ENCODE measurements at places on chromosomes 5 and 9.

- DNase-seq = no peak
These were observed 36.8 kb downstream of the HAPLN1 start for GRCh38 chr5:83683836-83684235.

GRCh38 chr9:88359974-88360373 lies 28.3 kb upstream of the SPIN1 start:
- no peak for DNase-seq

DNA sequence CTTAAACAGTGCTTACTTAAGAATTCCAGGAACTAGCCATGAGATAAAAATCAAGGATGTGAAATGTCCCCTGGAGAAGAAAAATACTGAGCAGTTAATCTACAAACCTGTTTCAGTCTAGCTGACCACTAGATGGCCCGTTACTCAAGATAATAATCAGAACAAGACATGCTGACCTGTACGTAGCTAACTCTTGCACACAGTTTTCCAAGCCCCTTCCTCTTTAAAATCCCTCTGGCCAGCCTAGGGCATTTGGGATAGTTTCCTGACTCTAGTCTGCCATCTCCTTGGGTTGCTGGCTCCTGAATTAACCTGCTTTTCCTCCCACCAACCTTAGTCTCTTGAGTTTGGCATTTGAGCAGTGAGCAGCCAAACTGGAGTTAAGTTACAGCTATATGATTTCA lies 59.2 kb upstream of the TRAF1 start:
- DNase-seq = no peak

DNA sequence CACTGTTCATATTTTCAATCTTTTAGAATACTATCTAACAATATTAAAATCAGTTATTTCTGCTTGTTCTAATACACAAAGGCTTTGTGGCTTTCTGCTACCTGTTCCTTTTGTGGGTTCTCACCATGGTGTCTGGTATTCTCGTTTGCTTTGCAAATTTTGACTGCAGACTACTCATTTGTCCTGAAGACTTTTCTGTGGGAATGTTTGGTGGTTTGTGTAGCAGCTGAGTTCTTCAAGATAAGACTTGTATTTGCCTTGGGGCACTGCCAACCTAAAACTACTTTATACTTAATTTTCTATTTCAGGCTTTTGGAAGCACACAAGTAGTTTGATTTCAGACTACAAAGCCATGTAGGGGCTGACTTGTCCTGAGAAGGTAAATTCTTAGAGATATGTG lies 11.1 kb downstream of the IL33 start:
- DNase-seq = no peak

DNA sequence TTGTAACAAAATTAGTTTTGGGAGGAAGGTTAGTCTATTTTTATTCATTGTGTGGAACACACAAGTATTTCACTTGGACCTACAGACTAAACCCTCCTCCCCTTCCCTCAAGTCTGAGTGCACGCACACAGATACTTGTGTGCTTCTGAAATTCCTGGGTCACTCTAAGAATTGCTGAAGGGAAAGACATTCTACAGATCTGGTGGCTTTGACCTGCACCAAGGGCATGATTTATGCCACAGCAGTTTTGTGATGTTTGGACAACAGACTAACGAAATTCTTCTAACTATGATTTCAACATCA lies 150.5 kb downstream of the ARL15 start:
- DNase-seq = no peak

DNA sequence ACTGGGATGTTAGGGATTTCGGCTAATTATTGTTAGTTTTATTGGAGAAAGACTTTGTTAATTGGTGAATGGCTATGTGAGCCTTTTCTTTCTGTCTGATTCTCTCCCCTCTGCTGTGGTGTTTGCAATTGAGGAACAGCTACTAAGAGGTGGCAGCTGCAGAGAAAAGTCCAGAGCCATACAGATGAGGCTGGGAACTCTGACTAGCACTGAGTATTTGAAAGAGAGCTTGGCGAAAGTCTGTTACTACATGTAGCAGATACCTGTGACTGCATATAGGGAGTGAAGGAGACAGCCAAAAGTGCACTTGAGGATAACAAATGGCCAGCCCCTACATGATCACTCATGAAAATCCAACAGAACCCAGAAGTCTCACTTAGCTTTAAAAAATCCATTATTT lies 44.3 kb upstream of the HSPB3 start:
- DNase-seq = no peak

DNA sequence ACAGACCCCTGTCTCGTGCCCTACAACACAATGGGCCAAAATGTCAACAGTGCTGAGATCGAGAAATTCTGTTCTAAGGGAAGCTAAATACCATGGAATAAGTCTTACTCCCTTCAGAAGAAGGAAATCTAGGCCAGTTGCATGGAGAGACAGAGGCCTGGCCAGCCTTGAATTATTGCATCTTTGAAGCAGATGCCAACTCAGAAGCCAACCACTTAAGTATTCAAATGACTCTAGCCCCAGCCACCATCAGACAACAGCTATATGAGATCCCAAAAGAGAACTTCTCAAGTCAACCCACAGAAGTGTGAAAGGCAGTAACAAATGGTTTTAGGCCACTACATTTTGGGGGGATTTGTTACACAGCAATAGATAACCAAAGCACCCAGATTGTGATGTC lies 180.1 kb downstream of the ACTL7B start:
- DNase-seq = no peak

- DNase-seq = no peak
These were observed 51.5 kb upstream of the ICE1 start for GRCh38 chr5:5371005-5371404.

DNA sequence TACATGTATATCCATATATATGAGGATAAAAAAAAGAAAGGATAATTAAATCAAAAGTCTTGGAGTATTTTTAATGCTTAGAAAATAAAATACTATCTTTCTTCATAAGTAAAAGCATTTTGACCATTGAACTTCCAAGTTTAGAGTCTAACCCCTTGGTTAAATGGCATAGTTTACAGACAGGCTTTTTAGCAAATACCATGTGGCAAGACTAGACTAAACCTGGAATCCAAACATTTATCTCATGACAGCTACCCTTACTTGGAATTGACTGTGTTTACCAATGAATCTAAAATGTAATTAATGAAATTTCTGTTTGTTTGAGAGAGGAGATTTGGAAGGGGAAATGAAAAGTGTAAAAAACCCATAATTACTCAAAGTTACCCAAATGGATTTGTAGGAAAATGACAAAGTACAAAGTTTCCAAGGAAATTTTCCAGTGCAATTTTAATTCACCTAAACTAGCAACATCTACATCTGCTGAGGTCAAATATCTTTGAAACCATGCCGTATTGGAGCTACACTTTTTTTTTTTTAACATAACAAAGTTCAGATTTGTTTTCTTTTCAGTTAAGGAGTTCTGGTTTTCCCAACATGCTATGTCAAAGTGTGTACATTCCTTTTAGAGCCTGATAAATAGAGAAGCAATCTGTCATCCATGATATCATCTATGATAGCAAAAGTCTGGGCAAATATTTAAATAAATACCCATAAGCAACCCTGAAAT lies 272.1 kb upstream of the DAB2 start:
- no peak for DNase-seq

DNA sequence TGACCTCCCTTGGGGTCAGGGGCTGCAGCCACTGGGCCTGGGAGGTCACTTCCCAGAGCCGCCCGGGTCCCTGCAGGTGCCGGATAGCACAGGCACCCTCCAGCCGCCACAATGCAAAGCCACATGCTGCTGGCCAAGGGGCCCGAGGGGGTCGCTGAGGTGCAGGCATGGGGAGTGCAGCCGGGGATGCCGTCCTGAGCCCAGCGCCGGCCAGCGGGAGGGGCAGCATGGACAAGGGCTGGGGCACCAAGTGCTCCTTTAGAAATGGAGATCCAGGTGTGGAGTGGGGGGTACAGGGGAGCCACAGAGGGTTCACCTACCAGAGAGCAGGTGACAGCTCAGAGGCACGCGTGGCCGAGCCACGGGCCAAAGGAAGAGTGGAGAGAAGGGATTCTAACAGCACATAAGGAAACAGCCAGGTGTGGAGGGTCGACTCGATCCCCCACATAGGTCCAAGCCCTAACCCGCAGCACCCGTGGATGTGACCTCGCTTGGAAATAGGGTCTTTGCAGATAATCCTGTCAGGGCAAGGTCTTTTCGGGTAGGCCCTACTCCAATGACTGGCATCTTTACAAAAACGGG lies 24.7 kb downstream of the ZDHHC11B start:
- peak; percentile 6 for DNase-seq

DNA sequence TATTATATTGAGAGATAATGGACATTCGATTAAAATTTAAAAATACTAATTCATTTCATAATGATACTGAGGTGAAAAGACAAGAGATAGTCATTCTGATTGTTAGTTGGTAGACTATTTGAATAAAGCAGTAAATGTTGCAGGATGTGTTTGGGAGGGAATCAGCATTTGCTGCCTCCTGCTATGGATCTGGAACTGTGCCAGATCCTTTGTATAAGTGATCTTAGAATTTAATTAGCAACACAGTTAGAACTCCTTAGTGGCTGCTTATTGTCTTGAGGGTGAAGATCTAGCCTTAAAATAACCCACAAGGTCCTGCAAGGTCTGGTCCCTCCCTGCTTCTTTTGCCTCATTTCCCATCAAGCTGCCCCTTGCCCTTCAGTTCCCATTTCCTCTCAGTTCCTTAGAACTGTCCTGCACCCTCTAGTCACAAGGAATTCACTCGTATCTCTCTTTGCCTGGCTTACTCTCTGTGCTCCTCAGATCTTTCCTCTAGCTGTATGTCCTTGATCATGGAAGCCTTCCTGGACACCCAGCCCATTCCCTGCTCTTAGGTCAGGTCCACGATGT lies 12.5 kb downstream of the LECT2 start:
- no peak for DNase-seq

- no peak for DNase-seq
These were observed 121.8 kb upstream of the SLC12A2 start for GRCh38 chr5:127961763-127962145.

GRCh38 chr5:145118127-145118526 lies 717.0 kb downstream of the PRELID2 start:
- DNase-seq = no peak

GRCh38 chr9:101068696-101069095 lies 40.2 kb downstream of the PLPPR1 start:
- no peak for DNase-seq

DNA sequence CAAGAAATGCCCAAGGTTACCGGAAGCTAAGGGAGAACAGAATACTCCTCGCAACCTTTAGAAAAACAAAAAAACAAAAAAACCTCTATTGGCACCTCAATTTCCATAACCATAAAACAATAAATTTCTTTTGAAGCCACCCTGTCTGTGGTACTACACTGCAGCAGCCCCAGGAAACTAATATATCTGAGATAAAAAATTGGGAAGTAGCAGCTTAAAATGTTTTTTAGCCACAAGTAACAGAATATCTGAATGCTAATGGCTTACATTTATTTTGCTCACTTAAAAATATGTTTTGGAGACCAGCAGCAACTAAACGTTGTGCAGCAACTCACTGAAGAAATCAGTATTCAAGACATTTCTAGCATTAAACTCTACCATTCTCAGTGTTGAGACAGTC lies 969.6 kb downstream of the DNAH5 start:
- no peak for DNase-seq

DNA sequence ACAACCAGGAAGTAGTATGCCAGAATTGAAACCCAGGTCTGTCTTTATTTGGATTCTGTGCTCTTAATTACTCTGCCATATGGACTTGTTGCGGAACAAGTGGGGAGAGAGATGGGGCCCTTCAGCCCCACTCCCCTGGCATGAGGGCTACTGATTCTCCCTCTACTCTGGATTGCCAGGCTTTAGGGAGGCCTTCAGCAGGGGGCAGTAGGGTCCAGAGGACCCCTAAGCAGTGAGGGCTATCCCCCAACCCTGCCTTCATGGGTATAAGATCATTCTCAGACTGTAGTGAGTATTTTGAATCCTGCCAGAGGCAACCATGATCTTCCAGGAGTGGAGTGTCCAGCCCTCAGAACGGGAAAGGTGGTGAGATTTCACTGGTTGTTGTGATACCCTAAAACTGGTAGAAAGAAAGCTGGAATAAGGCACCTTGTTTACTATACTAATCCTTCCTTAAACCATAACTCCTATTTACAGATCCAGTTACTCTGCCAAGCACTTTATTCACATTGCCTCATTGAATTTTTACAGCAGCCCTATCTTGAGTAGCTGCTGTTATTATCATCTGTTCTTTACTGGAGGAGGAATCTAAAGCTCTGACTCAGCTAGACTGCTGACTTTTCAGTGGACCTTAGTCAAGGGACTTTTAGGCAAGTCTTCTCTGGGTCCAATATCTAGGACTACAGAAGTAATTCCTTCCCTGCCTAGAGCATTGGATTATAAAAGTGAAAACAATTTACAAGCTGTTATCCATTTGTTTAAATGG lies 31.3 kb upstream of the LARP1 start:
- no peak for DNase-seq

- peak; percentile 39 for DNase-seq
These were observed 4.0 kb upstream of the CDK5RAP2 start for GRCh38 chr9:120583958-120584369.

GRCh38 chr9:15469406-15469805 lies 41.4 kb downstream of the PSIP1 start:
- DNase-seq = no peak

GRCh38 chr9:89742660-89743059 lies 137.8 kb downstream of the GADD45G start:
- DNase-seq = no peak

- no peak for DNase-seq
These were observed 91.0 kb downstream of the TMC1 start for GRCh38 chr9:72612449-72612848.

- no peak for DNase-seq
These were observed 213.5 kb downstream of the SGCD start for GRCh38 chr5:156540491-156540890.

DNA sequence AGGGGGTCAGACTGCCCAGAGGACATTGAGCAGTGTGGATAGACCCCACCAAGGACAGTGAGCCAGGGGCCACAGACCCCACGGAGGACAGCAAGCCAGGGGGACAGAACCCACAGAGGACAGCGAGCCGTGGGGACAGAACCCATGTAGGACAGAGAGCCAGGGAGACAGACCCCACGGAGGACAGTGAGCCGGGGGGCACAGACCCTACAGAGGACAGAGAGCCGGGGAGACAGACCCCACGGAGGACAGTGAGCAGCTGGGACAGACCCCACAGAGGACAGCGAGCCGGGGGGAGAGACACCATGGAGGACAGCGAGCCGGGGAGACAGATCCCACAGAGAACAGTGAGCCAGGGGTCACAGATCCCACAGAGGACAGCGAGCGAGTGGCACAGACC lies 3.4 kb upstream of the ZDHHC11 start:
- no peak for DNase-seq

- no peak for DNase-seq
These were observed 10.3 kb upstream of the CCIN start for GRCh38 chr9:36158917-36159316.

DNA sequence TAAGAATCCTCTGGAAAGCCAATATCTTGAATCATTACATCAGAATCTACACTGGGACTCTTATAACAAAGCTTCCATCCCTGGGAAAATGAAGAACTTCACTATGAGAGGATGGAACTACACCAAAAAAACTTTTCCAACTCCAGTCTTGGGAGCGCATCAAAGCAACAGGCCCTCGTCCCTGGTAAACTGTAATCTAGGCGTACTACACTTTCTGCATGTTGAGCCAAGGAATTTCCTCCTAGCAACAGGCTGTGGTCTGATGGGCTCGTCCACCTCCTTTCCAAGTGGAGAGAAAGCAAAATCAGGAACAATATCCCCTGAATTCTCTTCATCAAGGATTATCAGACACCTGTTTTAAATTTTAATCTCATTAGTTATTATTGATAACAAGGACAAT lies 94.1 kb downstream of the NFIB start:
- DNase-seq = no peak

All from activated naive CD8-positive, alpha-beta T cell treated with anti-CD3 and anti-CD28 coated beads, Interleukin-2, amount 50 U/mL, for 24 hours (primary cell).